ENCODE measurements at places on chromosomes 1 and 21.
A peak's percentile ranks its signal among the peaks of the same experiment; 100 is the strongest.

DNA sequence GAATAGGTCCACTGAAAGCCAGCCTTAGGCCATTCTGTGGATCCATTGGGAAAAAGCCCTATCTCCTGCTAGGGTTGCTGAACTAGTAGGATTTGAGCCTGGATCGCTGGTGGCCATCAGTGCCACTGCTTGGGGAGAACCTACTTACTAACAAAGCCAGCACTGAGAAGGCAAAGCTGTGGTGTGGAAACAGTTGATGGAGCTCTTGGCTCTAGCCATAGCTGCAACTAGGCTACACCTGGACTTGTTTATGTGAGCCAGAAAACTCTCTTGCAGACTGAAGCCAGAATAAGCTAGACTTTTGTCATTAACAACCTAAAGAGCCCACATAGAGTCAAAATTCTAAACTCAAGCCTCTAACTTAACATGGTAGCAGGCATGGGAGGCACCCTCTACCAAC is 20.7 kb downstream of the DAB1 start:
- no peak for DNase-seq

GRCh38 chr1:66327588-66327987 is 206.4 kb upstream of the SGIP1 start:
- DNase-seq, result no peak

- no peak for DNase-seq
These were observed 74.7 kb downstream of the PSMG1 start for GRCh38 chr21:39108291-39109162.

DNA sequence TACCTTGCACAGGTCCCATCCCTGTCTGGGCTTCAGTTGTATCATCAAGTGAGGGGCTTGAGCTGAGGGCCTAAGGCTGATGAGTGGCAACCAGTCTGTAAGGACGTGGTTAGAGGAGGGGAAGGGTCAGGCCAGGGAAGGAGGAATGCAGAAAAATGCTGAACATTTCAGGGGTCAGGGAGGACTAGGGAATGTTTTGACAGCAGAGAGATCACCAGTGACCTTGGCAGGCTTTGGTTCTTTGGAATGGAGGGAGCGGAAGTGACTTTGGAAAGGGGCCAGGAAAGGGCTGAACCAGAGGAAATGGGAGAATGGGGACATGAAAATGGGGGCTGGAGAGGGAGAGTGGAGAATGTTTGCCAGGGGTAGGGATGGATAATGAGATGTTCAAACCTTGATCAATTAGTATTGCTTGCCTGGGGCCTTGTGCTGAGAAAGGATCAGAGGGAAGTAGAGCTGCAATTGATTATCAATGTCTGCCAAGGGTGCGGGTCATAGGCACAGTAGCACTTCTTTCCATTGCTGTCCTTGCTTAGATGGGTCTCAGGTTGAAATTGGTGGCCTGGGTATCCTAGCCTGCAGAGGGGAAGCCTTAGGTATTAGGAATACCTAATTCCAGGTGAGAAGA is 7.4 kb downstream of the LDLRAP1 start:
- DNase-seq, result no peak

DNA sequence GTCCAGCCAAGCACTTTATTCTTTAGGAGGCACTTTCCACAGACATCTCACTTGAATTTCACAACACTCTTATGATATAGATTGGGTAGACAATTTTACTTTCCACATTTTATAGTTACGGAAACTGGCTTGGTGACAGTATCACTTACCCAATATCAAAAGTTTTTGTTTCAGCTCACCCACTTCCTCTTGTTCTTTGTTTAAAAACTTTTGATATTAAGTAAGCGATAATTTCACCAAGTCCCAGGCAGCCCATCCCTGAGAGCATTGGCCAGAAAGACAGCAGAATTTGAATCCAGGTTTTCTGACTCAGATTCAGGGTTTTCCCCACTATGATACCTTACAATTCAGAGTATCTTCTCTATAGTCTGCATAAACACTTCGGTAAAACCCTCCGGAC is 60.0 kb downstream of the LRIG2 start:
- peak; percentile 12 for DNase-seq

DNA sequence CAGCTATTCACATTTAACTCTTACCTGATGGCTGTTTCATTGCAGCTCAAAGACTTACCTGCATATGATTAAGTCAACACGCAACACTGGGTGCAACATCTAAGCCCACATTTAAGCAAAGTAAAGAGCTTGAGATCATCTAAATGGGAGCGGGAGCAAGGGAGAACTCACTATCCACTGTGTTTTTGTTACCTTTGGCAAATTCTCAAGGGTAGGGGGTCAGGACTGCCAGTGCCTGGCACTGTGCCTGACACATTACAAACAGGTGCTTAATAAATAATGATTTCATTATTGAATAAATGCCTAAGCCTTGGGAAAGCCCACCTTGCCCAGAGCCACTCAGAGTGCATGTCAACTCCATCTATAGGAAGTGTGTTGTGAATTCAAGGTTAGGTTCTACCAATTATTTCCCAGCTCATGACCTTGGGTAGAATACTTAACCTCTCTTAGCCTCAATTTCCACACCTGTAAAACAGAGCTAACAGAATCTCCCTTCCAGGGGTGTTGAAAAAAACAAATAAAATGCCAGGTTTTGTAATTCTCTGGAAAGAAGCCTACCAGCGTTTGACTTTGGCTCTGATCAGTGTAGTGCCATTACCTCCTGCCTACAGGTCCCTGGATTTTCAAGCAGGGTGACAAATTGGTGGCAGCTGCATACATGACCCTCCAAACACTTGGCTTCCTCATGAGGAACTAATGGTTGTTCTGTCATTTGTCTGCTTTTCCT is 109.7 kb downstream of the TGFBR3 start:
- no peak for DNase-seq

- DNase-seq, result no peak
These were observed 181.6 kb downstream of the ZNF326 start for GRCh38 chr1:90176530-90176929.

- DNase-seq, result no peak
These were observed 14.0 kb upstream of the MYSM1 start for GRCh38 chr1:58713841-58714240.

DNA sequence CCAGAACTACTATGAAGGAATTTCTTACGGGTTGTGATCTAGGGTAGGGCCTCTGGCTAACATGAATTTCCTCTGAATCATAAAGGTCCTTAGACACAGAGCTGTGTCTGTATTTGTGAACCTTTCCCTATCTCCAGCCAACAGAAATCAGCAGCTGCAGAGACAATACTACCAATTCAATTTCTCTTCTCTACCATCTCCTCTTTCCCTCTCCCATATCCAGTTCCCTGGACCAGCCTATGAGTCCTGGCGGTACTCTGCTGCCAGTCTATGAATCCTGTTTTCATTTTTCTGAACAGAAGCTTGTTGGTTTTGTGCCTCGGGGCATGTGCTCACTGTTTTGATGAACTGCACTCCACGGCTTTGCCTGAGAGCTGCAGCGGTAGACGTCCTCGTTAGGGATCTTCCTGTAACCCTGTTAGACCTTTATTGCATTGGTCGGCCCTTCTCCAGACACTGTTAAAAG is 458.0 kb upstream of the VAMP3 start:
- no peak for DNase-seq

DNA sequence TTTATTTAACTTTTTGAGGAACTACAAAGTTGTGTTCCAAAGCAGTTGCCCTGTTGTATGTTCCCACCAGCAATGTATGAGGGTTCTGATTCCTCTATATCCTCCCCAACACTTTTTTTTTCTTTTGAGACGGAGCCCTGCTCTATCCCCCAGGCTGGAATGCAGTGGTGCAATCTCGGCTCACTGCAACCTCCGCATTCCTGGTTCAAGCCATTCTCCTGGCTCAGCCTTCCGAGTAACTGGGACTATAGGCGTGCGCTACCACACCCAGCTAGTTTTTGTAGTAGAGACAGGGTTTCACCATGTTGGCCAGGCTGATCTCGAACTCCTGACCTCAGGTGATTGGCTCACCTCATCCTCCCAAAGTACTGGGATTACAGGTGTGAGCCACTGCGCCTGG is 60.4 kb upstream of the ENAH start:
- DNase-seq, result no peak

DNA sequence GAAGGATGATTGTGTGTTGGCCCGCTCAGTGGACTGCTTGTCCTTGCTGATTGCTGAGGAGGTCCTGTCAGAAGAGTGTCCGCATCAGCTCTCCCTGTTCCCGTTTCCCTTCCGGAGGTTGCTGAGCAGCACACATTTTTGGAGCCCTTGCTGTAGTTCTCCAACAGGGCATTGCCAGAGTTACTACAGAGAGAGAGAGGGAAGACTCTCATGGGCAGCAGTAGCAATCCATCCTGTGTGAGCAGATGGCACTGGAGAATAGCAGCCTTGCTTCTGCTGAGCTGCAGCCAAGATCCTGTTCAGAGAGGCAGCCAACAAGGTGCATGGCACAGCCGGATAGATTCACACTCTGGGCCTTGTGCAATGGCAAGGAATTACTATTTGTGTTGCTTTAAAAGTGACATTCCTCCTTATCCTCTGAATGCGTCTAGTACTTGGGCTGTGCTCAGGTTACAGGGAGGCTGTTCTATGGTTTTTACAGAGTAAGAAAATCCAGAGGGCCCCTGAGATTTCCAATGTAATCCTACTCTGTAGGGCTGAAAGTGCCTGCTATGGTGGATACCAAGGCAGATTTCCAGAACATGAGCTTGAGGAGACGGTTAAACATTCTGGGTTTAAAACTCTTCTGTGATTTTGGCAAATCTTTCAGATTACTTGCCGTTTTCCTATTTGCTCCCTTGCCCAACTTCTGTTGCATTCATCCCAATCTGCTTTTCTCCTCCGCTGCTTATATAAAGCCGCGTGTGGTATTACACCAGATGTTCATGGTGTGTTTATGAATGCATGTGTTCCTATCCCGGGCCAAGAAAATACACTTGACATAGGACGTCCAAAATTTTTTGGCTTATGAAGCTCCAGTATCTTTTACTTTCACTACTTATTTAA is 27.4 kb downstream of the AK4 start:
- no peak for DNase-seq

GRCh38 chr21:45284456-45284741 is 3.3 kb downstream of the POFUT2 start:
- no peak for DNase-seq

DNA sequence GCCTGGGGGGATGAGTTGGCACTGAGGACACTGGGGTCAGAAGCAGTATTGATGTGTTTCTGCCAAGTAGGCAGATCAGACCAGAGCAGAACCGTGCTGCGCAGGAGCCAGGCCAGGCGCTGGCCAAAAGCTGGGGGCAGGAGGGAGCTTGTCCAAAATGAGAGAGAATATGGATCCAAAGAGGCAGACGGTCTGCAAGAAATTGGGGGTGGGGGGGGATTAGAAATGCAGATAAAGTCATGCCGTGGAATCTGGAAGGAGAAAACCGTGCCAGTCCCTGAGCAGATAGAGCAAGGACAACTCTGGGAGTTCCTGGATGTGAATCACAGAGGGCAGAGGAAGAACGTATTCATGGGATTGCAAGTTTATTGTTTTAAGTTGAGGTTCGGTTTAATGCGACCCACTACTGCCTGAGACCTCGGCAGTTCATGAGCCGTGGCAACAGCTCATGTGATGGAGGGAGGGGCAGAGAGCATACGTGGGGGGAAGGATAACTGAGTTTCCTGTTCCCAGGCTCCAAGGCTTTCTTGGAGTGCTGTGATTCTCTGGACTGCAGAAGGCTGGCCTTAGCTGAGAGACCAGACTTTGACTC is 224.0 kb downstream of the FGGY start:
- no peak for DNase-seq

GRCh38 chr1:27292106-27292505 is 29.9 kb upstream of the TMEM222 start:
- no peak for DNase-seq

- DNase-seq, result no peak
These were observed 19.3 kb downstream of the TRIM11 start for GRCh38 chr1:228387321-228387720.

DNA sequence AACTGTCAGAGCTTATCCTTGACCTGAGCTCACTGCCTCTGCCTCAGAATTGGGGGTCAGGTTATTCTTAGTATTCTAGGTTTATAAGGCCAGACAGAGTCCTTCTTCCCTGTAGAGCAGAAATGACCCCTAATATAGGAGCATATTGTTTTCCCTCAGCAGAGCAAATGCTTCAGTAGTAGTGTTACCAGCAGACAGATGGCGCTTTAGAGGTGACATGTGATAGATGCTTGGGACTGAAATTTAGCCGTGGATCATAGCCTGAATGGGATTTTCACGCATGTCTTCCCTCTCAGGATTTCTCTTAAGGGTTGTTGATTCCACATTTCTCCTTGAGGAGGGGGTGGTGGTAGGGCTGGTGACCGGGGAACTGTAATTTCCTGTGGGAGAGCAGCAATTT is 24.5 kb downstream of the ADARB1 start:
- DNase-seq, result no peak

GRCh38 chr21:25822981-25823380 is 88.2 kb downstream of the GABPA start:
- DNase-seq, result no peak

GRCh38 chr1:205521686-205522085 is 17.2 kb downstream of the CDK18 start:
- no peak for DNase-seq

- DNase-seq, result no peak
These were observed 9.6 kb downstream of the PUM1 start for GRCh38 chr1:31055953-31056352.

- DNase-seq, result no peak
These were observed 171.0 kb downstream of the BRINP2 start for GRCh38 chr1:177341773-177342172.

DNA sequence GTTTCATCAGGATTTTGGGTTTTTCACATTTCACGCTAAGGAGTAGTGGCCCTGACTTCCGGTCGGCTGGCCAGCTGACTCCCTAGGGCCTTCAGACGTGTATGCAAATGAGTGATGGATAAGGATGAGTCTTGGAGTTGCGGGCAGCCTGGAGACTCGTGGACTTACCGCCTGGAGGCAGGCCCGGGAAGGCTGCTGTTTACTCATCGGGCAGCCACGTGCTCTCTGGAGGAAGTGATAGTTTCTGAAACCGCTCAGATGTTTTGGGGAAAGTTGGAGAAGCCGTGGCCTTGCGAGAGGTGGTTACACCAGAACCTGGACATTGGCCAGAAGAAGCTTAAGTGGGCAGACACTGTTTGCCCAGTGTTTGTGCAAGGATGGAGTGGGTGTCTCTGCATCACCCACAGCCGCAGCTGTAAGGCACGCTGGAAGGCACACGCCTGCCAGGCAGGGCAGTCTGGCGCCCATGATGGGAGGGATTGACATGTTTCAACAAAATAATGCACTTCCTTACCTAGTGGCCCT is 23.1 kb upstream of the TNFRSF1B start:
- no peak for DNase-seq

GRCh38 chr1:58248791-58249190 is 297.7 kb downstream of the OMA1 start:
- DNase-seq, result no peak

DNA sequence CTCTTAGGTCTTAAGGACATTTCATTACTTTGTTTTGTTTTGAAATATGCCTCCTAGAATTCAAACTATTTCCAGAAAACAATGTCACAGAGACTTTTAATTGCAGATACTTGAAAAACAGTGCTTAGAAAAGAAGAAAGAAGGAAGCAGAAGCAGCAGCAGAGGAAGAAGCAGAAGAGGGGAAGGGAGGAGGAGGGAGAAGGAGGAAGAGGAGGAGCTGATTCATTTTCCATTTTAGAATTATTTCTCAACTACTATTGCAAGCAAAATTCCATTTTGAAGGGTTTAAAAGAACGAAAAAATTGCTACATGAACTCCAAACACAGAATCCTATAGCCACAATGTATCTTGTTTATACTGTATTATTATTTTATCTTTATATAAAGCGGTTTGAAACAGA is 13.9 kb downstream of the RC3H1 start:
- no peak for DNase-seq

Data from stimulated activated CD4-positive, alpha-beta T cell treated with anti-CD3 and anti-CD28 coated beads, Interleukin-12 subunit alpha, Interleukin-12 subunit beta, amount 100 ng/mL, for 24 hours (primary cell).